SHP77 treated with DMSO at 0.1 percent for 48 hours (cell line): ENCODE measurements at places on chromosomes 7 and 10.

DNA sequence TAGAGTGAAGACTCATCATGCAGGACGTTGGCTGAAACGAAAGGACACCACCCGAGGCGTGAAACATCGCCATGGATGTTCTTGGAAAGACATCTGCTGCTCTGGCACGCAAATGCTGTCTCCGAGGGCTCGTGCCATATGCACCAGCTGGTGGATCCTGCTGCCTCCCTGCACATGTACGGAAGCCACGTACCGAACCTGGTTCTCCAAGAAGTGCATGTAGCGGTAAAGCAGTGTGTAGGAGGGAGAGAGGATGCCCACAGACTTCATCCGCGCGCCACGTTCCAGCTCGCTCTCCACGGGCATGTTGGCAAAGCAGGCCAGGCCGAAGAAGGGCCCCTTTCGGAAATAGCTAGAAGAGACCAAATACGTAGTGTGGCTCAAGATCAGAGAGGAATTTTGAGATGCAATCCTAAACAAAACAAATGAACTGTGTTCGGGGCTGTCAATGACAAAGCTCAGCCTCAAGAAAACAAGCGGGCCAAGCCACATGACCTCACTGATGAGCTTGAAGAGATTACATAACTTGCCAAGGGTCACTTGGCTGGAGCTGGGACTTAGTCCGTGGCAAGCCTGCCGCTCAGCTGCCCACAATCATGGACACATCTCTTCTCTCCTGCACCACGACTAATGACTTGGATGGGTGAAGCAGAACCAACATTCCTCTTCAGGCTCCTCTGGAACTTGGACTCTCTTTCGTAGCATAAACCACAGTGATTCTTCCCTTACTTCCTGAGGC, 16.5 kb downstream of the DENND11 start:
- no peak for DNase-seq

- DNase-seq, result no peak
Observed at GRCh38 chr7:69211336-69211735, 386.9 kb upstream of the AUTS2 start.

- no peak for DNase-seq
Observed at GRCh38 chr7:150935149-150935548, 43.0 kb downstream of the KCNH2 start.

GRCh38 chr10:133127291-133128125, 32.5 kb upstream of the KNDC1 start:
- DNase-seq, result no peak

- DNase-seq, result no peak
Observed at GRCh38 chr7:145398758-145399157, 562.9 kb upstream of the TPK1 start.

- no peak for DNase-seq
Observed at GRCh38 chr7:128916643-128916915, 6.1 kb upstream of the KCP start.

- peak; percentile 61 for DNase-seq
Observed at GRCh38 chr10:5293691-5294550, 70.8 kb upstream of the UCN3 start.
